ENCODE measurements at places on chromosomes 5 and 9.

GRCh38 chr5:132688536-132689339 is 14.9 kb downstream of the IL4 start:
- no peak for DNase-seq

DNA sequence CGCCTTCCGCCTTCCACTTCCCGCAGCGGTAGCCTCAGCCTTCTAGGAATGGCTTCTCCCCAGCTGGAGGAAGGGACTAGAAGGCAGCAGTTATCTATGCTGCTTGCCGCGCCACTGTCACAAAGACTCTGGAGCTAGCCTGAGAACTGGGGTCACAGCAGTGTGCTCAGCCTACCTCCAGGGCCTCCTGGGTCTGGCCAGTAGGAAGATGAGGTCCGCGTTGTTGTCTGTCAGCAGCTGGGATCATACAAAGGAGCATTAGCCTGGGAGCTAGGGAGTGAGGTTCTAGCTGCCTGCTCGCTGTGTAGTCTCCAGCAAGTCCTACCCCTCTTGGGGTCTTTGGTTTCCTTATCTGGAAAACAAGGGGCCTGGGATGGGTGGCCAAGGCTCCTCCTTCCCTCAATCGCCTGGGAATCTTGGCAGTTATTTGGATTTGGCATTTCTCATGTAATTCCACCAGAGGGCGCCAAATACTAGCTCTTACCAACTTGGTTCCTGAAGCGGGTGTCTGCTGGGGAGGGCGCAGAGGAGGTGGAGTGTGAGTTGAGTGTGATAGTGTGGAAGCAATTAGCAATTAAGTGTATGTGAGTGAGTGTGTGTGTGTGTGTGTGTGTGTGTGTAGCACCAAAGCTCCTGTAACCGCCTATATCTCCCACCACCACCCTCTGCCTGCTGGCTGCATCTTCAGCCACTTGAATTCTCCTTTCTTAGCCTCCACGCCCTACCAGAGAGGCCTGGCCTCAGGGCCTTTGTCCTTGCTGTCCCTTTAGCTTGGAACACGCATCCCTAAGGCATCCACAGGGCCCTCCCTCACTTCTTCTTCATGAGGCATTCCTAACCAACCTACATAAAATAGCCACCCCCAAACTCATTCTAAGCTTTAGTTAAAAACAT is 97.1 kb downstream of the ENTREP1 start:
- peak; percentile 81 for DNase-seq

DNA sequence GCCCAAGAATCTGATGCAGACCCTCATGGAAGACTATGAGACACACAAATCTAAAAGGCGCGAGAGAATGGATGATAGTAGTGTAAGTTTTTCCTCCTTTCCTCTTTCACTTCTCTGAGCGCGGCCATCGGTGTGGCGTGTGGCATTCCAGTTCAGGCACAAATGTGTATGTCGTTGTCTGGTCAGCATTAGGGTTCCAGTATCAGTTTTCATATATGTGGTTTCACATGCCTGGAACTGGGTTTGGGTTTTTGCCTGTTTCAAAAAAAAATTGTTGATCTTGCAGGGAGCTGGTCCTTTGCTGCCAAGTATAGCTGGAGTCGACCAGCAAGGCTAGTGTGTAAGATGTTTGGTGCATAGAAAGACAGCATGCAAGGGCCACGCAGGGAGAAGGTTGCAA is 51.5 kb downstream of the C9orf152 start:
- DNase-seq: no peak

DNA sequence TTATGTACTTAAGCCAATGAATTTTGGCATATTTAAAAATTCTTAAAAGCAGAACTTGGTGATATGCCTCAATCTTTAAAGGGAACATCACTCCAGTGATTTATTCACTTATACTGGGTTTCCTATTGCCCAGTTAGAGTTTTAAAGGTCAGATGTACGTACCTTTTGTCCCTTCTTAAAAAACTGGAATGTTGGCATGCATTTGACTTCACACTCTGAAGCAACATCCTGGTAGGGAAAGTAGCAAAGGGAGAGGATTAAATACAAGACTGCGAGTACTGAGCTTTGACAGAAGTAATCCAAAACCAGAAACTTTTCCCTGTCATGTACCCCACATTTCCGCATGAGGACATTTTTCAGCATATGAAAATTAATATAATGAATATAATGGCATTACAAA is 11.7 kb downstream of the TXN start:
- DNase-seq: no peak

- no peak for DNase-seq
Measured at GRCh38 chr9:117354997-117355396, 59.9 kb downstream of the ASTN2 start.

DNA sequence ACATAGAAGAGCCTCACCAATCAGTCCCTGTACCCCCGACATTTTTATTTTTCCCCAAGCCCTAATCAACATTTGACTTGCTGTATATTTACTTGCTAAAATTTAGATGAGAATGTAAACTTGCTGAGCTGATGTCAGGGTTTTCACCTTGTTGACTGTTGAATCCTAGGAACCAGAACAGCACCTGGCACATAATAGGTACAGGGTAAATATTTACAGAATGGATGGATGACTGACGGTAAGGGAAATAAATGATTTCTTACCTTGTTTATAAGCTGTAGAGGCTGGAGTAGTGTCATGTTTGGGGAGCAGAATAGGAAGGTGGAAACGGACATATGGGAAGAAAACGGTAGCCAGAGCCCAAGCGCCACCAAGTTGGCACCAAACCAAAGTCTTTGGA is 107.0 kb upstream of the NUDT12 start:
- DNase-seq: peak; percentile 98
